ENCODE measurements at places on chromosomes 4 and X.

GRCh38 chrX:49187028-49187394 lies 838 bp upstream of the PRICKLE3 start:
- no peak for DNase-seq

DNA sequence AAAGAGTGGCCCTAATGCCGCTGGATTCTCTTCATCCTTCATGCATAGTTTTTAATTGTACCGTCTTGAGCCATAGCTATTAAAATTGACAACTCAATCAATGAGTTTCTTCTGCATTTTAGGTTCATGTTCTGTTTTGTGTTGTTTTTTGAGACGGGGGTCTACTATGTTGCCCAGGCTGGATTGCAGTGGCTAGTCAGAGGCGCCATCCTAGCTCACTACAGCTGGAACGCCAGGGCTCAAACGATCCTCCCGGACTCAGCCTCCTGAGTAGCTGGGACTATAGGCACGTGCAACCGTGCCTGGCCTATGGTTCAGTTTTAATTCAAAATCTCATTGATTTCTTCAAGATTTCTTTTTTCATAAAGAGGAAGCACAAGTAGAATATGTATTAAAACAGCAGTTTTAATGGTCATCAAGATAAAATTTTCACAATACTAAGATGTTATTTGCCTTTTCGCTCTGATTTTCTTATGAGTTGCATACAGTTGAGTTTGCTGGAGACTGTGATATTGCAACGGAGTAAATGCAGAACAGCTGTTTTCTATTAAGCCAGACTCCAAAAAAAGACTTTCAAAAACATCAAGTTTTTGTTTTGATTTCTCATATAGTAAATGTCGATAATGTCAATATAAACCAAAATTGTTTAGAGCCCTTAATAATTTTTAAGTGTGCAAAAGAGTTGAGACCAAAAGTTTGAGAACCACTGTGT lies 1.1 kb upstream of the STX18 start:
- DNase-seq: no peak

DNA sequence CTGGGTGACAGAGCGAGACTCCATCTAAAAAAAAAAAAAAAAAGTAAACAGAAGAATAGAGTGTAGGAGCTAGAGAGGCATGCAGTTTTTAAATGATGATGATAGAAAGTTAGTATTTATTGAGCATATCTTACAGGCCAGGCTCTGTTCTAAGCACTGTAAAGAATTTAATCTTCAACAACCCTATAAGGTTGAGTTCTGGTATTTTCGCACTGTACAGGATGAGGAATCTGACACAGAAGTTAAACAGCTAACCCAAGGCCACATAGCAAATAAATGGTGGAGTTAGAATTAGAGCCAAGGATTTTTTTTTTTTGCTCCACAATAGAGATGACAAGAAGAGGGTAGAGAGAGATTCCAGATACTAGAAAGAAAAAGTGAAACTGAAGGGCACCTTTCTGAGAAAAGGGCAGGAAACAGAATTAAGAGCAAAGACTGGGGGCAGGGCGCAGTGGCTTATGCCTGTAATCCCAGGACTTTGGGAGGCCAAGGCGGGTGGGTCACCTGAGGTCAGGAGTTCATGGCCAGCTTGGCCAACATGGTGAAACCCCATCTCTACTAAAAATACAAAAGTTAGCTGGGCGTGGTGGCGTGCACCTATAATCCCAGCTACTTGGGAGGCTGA lies 56.1 kb downstream of the KLHL5 start:
- DNase-seq: no peak

- DNase-seq: no peak
Observed at GRCh38 chr4:2995546-2996265, 32.3 kb downstream of the GRK4 start.

GRCh38 chr4:10458177-10458576 lies 951 bp upstream of the ZNF518B start:
- no peak for DNase-seq

GRCh38 chr4:88166608-88167007 lies 8.2 kb upstream of the ABCG2 start:
- DNase-seq: no peak

DNA sequence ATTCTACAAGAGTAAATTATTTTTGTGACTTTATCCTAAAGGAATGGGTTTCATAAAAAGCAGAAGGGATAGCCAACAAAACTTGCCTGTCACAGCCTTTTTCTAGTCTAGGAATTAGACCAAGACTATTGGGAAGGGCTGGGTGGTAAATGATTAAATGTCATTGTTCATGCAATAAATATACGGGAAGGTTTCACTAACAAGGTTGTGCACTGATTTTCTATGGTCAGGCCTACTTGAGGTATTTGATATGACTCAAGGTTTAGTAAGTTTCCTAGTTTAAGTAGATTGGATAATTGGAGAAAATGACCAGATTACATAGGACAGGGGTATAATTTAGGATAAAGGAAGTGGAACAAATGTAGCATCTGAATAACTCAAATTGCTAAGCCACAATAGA lies 249.1 kb upstream of the BMP3 start:
- no peak for DNase-seq

DNA sequence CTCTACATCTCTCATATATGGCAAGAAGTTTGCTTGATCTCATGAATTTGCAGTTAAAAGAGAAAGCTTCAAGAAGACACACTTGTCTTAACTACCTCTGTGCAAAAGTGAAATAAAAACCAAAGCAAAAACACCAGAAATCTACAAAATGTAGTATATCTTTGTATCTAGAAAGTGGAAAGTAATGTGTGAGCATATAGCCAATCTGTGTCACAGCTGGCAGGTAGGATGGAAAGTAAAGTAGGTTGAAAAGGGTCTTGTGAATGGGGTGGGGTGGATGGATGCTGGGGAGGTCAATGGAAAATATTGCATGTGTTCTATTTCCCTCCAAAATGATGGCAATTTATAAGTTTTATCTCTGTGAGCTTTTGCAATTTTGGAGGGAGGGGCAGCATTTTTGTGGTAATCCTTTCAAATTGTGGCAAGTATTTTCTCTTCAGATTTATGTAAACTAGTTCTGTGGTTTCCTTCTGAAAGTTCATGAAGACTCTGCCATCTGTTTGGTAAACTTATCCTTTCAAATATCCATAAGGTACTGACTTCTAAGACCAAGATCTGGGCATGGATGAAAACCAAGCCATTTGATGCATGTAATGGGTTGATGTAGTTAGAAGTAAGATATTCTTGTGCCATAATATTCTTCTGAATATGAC lies 215.9 kb upstream of the GIMD1 start:
- DNase-seq: peak; percentile 27

DNA sequence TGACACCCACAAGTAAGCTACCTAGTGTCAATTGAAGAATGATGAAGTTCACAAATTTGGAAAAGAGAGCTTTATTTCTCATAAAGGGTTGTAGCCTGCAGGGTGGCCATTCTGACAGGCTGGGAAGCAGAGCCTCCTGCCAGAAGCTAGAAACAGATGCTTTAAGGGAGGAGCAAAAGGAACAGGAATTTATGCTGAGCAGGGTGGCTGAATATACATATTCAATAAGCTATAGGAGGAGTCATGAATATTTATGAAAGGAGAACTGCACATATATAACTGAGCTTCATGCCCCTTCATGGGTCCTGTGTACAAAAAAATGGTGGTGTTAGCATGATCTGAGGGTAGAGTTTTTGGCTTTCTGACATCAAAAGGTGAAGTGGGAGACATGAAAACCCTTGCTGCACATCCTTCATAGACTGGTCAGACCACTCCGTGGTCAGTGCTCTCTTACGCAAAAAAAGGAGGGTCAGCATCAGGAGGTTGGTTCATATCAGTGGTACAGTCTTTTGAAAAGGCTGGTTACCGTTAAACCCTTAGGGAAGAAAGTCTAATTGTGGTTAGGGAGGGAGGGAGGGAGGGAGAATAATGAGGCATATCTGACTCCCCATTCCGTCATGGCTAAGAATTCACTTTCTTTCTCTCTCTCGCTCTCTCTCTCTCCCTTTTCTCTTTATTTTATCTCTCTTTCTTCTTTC lies 121.4 kb downstream of the LUZP4 start:
- DNase-seq: no peak

GRCh38 chr4:41991916-41992767 lies 1.8 kb downstream of the SLC30A9 start:
- DNase-seq: peak; percentile 1

DNA sequence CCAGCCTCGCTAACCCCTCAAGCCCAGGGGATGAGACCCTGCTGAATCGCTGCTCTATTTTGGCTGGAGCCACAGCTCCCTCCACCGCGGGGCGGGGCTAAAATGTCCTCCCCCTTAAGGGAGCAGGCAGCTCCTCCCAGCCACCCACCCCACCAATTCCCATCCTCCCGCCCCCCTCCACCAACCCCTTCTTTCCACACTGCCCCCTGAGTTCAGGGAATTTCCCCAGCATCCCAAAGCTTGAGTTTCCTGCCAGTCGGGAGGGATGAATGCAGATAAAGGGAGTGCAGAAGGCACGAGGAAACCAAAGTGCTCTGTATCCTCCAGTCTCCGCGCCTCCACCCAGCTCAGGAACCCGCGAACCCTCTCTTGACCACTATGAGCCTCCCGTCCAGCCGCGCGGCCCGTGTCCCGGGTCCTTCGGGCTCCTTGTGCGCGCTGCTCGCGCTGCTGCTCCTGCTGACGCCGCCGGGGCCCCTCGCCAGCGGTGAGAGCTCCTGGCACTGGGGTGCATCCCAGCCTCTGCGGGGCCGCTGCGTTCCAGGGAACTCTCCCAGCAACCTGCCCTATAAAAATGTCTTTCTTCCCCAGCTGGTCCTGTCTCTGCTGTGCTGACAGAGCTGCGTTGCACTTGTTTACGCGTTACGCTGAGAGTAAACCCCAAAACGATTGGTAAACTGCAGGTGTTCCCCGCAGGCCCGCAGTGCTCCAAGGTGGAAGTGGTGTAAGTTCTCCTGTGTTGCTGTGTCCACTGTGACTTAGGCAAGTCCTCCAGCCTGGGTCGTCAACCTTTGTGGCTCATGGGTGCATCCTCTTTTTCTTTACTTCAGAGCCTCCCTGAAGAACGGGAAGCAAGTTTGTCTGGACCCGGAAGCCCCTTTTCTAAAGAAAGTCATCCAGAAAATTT lies at the start of gene CXCL6:
CXCL6 (plus strand) TSS at position 306 of the 907 bp plus-strand sequence; CDS start at position 379, 73 bp downstream.
- peak; percentile 20 for DNase-seq

GRCh38 chr4:139921429-139922184 lies 232.4 kb downstream of the MAML3 start:
- DNase-seq: no peak

DNA sequence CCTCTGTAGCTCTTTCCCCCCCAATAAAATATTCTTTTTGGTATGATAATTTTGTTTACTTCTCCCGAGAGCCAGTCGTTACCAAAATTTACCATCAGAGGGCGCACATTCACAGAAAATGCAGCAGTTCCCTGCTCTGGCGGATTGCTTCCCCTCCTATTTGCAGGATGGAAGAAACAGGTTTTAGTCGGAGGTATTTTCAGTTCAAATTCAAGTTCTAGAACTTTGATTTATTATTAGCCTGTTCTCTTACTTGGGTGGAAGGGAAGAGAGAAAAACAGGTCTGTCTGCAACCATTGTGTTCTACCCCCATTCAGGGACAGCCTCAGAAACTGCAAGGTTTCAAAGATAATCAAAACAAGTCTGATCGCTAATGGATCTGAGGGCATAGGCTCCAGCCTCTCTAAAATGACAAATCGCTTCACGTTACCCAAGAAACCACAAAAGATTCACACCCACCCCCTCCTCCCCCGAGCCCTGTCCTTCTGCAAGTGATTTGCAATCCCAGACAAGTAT lies 263.8 kb upstream of the RPS6KA3 start:
- peak; percentile 31 for DNase-seq

GRCh38 chr4:185411849-185412248 lies 13.9 kb downstream of the UFSP2 start:
- DNase-seq: no peak

DNA sequence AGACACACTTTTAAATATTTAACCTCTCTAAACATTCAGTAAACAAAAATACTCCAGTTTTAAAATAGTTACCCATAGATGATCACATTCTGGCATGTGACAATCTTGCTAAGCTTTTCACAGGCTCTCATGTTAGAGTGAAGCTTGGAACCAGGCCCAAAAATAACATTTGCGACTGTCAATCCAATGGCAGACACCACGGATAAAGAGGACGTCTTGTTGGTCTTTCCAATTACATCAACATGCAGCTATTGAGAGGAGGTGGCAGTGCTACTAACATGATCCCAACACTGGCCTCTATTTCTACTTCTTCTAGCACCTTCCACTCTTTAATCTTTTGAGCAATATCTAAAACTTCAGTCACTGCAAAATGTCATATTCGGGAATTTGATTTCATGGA lies 970.8 kb upstream of the TENM3 start:
- DNase-seq: no peak

DNA sequence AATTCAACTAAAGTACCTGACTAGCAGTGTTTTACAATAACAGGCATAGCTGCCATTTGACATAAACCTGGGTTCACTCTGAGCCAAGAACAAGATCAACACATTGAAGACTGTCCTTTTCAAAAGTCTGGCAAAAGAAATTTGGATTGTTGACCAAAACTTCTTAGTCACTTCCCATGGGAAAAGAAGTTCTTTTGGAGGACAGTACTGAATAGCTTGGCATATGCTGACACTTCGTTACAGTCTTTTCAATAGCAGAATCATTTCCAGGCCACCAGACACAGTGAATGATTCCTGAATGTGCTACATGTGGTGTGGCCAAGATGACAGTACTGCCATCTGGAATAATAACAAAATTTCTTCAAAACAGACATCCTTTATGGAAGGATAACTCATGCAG lies 560.3 kb downstream of the GRID2 start:
- no peak for DNase-seq

DNA sequence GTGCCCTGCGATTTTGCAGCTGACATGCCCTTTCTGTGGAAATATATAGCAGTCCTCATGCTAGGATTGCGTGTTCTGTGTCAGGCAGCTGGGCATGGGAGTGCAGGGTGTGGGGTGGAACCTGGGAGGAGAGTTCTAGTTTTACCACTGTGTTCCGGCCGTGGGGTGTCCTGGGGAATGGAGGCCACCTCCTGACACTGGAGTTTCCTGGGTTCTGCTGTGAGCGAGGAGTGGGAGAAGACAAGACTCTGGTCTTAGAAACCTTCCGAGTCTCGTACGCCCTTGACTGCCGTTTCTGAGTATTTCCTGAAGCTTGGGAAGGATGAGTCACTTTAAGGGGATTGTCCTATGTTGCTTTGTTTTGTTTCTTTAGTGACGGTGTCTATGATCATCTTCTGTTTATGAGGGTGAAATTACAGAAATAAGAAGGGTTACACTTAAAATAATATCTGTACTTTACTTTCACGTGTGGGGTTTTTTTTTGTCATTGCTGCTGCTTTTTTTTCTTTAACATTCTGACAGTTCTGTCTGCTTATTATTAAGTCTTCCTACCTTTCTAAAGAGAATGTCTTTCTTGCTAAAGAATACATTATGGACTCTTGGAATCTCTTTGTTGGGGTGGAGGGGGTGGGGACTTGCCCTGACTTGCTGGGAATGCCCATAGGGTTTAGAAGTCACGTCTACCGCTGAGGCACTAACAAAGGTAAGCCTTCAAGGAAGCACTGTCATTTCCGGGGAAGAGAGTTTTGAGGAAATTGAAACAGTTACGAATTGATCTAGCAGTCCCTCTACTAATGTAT lies 19.1 kb downstream of the CD99 start:
- peak; percentile 84 for DNase-seq

DNA sequence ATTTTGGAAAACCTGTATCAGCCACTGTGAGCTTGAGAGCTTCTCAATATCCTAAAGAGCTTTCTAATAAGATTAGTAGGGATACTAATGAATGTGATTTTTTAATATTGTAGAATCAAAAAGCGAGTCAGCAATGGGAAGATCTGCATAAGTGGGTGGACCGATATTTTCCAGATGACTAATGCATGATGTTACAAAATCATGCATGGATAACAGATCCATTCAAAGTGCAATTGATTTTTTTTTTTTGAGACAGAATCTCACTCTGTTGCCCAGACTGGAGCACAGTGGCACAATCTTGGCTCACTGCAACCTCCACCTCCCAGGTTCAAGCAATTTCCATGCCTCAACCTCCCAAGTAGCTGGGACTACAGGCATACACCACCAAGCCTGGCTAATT lies 7.3 kb upstream of the CLDN2 start:
- peak; percentile 30 for DNase-seq
